ENCODE measurements at places on chromosomes 13 and 19.
A peak's percentile ranks its signal among the peaks of the same experiment; 100 is the strongest.

- DNase-seq = no peak
Observed at GRCh38 chr19:6020972-6021805, 43.2 kb upstream of the RANBP3 start.

DNA sequence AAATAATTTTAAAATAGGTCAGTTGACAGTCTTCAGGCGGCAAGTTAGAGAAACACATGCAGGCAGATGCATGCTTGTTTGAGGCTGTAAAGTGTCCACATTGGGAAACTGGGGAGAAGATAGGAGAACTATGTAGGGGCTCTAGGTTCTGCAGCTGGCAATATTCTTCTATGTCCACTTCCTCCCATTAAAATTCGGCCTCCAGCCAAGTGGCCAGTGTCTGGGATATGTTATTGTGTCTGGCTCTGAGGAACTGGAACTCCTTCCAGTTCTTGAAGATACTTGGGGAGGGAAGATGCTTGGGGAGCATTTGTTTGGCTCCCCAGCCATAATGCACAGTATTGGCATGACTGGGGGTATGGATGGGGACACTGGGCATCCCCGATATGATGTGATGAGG lies 20.9 kb upstream of the KLF2 start:
- DNase-seq = no peak

DNA sequence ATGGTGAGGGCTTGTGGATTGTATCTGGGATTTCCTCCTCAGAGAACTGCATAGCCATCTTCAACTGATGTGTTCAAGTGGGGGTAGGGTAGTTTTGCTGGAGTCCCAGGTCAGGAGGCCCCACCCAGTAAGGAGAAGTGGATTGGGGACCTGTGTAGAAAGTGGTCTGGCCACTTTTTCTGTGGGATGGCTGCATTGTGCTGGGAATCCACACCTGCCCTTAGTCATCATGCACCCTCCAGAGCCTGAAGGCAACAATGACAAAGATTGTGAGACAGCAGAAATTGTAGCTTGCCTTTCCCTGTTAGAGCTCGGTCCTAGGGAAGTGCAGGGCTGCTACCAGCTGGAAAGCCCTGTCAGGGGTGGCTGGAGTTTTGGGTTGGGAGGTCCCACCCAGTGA lies 255.4 kb downstream of the NDFIP2 start:
- no peak for DNase-seq

DNA sequence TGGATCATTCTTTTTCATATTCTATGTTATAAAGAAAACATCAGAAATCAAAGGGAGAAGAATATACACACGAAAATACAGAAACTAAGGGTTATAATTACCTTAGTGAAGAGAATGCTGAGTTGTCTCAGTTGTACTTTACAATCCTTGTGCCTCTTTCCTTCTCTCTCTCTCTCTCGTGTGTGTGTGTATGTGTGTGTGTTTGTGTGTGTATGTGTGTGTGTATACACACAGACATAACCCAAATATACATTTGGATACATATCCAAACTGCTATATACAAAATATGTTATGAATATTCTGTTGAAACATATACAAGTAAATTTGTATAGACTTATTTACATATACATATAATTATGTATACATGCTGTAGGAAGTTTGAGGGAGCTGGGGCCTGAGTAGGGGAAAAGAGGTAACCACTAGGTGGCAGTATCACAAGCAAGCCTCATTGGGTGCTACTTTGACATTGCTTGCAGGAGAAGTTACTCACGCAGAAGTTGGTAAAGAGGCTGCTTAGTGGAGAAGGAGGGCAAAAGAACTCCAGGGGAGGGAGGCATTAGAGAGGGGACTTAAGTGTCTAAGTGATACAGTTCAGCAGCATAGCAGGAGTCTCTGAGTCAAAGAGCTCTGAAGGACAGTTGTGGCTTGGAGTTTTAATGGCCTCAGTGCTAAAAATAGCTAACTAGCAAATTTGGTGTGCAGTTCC lies 465.1 kb upstream of the PCDH20 start:
- DNase-seq = no peak

DNA sequence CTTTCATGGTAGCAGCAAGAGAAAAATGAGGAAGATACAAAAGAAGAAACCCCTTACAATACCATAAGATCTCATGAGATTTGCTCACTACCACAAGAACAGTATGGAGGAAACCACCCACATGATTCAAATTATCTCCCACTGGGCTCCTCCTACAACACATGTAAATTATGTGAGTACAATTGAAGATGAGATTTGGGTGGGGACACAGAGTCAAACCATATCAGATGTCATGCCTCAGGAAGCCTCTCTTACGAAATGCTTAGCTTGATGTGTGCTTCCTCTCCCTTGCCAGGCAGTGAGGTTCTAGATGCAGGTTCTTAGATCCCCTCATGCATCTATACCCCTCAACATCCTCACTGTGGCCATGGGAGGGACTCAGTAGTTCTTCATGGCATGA lies 63.2 kb upstream of the RGCC start:
- DNase-seq = no peak

GRCh38 chr13:40518481-40518882 lies 148.0 kb downstream of the FOXO1 start:
- no peak for DNase-seq

GRCh38 chr13:74158571-74159352 lies 24.6 kb upstream of the KLF12 start:
- no peak for DNase-seq

GRCh38 chr19:30935146-30935545 lies 414.1 kb downstream of the TSHZ3 start:
- no peak for DNase-seq

- DNase-seq = no peak
Observed at GRCh38 chr13:74705438-74705837, 571.2 kb upstream of the KLF12 start.

GRCh38 chr13:41059456-41060081 lies 1.7 kb upstream of the WBP4 start:
- no peak for DNase-seq

- no peak for DNase-seq
Observed at GRCh38 chr13:23620613-23621315, 50.6 kb downstream of the TNFRSF19 start.

GRCh38 chr19:49845414-49845813 lies 5.5 kb upstream of the PTOV1 start:
- no peak for DNase-seq

- peak; percentile 57 for DNase-seq
Observed at GRCh38 chr19:33683881-33684537, 62.3 kb downstream of the CHST8 start.

DNA sequence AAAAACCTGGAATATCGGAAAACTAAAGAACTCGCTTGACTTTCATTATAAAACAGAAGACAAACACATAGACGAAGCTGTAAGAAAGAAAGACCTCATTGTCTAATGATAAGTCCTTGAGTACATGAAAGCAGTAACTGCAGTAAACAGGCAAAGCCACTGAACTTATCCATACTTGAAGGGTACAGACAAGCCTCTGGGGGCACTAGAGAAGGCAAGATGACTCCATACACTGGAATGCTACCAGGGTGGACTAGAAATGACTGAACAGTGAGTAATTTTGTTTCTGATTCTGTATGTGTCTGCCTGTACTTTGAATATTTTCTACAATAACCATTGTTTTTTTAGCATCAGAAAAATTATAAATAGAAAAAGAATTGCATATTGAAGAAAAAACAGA lies 507.9 kb downstream of the UQCRFS1 start:
- no peak for DNase-seq

- no peak for DNase-seq
Observed at GRCh38 chr13:94761407-94761806, 49.1 kb upstream of the SOX21 start.

DNA sequence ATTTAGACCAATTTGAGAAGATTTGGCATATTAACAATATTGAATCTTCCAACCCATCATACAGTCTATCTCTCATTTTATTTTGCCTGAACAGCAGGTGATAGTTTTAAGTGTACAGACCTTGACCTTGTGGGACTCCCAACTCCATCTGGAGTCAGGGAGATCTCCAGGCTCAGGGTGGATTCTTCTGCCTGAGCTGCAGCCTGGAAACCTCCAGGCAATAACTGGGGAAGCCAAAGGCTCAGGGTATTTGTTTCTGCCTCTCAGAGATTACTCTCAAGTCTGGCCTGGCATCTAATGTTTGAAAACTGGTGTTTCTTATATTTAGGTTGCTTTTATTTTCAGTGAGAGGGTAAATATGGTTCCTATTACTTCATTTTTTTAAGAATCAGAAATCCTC lies 102.1 kb upstream of the C1QTNF9B start:
- no peak for DNase-seq

GRCh38 chr19:52453324-52454094 lies at the start of gene ZNF578:
Gene ZNF578 (plus strand): TSS chr19:52453553. CDS start chr19:52501846, 48,293 bp downstream.
- peak; percentile 63 for DNase-seq

DNA sequence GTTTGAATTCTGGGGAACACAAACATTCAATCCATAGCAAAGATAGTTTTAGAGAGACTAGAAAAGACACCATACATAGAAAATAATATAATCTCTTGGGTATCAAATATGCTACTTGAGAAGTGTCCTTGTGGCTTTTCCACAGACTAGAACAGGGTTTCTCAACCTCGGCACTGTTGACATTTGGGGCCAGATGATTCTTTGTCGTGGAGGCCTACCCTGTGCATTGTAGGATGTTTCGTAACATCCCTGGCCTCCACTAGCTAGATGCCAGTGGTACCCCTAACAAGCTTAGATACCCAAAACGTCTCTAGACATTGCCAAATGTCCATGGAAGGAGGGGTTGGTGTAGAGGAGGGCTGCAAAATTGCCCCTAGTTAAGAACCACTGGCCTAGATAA lies 2.2 kb upstream of the ESD start:
- no peak for DNase-seq

GRCh38 chr19:47247308-47247990 lies 8.9 kb upstream of the CCDC9 start:
- no peak for DNase-seq

- no peak for DNase-seq
Observed at GRCh38 chr13:34474187-34474868, 467.7 kb upstream of the NBEA start.

DNA sequence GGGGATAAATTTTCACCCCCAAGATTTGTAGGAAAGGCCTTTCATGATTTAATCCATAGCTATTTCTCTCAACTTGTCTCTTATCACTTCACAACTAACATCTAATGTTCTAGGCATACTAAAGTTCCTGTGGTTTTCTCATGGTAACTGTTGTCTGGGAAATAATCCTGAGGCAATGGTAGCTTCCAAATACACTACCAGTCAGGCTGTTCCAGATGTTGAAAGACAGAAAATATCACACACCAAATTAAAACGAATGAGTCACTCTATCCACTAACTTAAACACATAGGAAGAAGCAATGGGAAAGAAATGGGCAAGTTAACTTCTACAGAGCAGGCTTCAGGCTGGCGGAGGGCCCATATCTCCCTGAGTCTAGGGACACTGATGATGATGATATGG lies 77.7 kb upstream of the MYO16 start:
- DNase-seq = no peak

GRCh38 chr13:114087430-114087829 lies 45.0 kb downstream of the RASA3 start:
- no peak for DNase-seq

GRCh38 chr19:29193155-29193554 lies 19.8 kb downstream of the UQCRFS1 start:
- DNase-seq = no peak

DNA sequence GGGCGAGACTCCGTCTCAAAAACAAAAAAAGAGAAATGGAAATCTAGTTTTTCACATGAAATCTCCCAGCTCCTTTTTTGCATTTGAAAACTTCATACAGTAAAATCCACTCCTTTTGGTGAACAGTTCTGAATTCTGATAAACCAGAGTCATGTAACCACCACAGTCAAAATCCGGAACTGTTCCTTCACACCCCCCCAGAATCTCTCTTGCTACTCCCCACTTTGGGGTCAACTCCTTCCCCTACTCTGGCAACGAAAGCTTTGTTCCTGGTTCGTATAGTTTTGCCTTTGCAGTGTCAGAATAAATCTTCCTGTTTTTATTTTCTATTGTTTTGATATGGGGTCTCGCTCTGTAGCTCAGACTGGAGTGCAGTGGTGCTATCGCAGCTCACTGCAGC lies 23.7 kb downstream of the RCN3 start:
- no peak for DNase-seq

GRCh38 chr13:46983881-46984280 lies 87.0 kb upstream of the HTR2A start:
- no peak for DNase-seq

DNA sequence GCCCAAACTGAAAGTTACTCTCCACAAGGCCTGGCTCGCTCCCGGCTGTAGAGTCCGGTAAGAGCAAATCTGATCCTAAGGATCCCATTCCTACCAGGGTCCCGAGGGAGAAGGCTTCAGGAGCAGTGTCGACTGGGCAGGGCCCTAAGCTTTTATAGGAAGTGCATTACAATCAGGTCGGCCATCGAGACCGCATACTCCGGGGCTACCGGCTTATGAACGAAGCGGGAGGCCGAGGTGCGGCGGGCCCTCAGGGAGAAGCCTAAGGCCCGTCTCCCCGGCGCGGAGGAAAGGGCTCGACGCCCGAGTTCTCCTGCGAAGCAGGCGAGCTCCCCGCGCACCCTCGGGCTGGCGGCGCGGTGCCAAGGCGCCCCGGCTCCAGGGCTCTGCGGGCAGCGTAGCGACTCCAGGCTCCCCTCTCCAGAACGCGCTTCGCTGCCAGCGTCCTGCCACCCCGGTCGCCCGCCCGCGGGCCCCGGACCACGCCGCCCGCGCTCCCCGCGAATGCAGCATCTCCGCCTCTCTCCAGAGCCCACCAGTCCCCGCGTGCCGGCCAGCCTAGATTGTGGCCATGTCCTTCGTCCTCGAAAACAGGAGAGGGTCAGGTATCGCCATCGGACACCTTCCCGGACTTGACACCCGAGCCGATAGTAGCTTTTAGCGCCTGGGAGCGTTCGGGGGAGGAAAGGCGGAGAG lies 1.4 kb downstream of the EFNB2 start:
- DNase-seq = no peak

GRCh38 chr13:39407786-39408185 lies 195.2 kb downstream of the LHFPL6 start:
- DNase-seq = no peak

DNA sequence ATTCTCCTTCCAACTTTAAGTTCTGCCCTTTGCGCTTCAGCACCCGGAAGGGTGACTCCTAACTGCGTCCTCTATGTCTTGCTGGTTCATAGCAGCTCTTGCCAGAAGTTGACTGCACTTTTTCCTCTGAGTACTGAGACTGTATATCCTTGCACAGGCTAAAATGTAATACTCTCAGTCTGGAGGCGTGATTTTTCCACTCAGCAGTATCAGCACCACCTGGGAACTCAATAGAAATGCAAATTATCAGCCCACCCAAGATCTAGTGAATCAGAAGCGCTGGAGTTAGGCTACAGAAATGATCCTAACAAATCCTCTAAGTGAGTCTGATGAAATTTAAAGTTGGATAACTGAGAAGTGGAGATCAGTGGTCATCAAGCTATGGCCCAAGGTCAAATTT lies 1611.9 kb upstream of the SLC10A2 start:
- DNase-seq = no peak

All from left renal cortex interstitium (tissue), 4 donors.